ENCODE measurements at places on chromosomes 5 and 9.

- no peak for DNase-seq
These were observed 115.7 kb upstream of the EPB41L4A start for GRCh38 chr5:112534611-112535255.

DNA sequence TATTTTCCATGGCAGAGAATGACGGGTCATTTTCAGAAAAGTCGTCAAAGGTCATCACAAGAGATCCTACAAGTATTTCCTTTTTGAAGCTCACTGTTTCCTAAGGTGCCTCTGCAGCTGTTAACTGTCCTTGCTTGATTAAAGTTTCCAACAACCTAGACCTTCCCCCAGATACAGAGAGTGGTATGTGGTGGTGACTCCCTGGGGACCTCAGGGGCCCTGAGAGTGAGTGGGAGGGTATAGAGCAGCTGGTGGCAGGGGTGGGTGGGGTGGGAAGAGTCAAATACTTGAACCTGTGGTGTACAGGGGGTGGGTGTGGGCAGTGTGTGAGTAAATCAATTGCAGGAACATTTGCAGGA, 1.6 kb upstream of the CD72 start:
- peak; percentile 47 for DNase-seq

- no peak for DNase-seq
These were observed 220.6 kb upstream of the SEMA6A start for GRCh38 chr5:116795189-116795588.

DNA sequence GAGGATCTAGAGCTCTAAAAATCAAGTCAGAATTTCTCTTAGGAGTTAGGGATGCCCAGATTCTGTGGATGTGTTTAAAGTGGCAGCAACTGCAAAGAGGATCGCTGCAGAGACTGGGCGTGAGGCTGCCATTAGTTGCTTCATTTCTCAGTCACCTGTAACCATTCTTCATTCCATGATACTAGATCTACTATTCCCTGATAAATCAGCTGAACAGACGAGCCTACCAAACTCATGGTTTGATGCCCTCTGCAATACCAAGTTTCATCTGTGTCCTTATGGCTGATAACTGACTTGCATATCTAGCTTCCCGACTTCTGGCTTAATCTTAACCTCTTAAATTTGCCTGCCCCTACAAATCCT, 33.3 kb downstream of the UBE2R2 start:
- DNase-seq = no peak

Data from stimulated activated CD4-positive, alpha-beta T cell treated with anti-CD3 and anti-CD28 coated beads, Interleukin-15, amount 100 ng/mL, for 24 hours (primary cell).